Heart right ventricle (tissue), 16 donors: ENCODE measurements at places on chromosomes 2 and 18. TPM values are rescaled to one million over a fixed set of nuclear protein-coding genes. Genes with fewer than 3 reads are reported as not detected.

- no peak for DNase-seq
- no peak overlapping the region for H3K4me3 ChIP-seq
- H3K27me3 ChIP-seq: no peaks in the 10 kb centered on the region
- no peaks in the 10 kb centered on the region for H3K36me3 ChIP-seq
- no peak overlapping the region for H3K27ac ChIP-seq
- no peaks in the 10 kb centered on the region for H3K4me1 ChIP-seq
Measured at GRCh38 chr2:85695691-85696668, 1.8 kb downstream of the GNLY start.

GRCh38 chr2:200618590-200619021 lies 32.8 kb downstream of the AOX1 start:
- H3K27me3 ChIP-seq: peaks cover 8% of the 10 kb centered on the region
- H3K4me1 ChIP-seq: no peaks in the 10 kb centered on the region
- H3K27ac ChIP-seq: no peak overlapping the region
- H3K4me3 ChIP-seq: no peak overlapping the region
- no peak for DNase-seq

GRCh38 chr2:42841344-42841743 lies 49.0 kb upstream of the HAAO start:
- no peak for DNase-seq
- H3K4me3 ChIP-seq: no peak overlapping the region
- H3K4me1 ChIP-seq: peaks cover 31% of the 10 kb centered on the region
- no peaks in the 10 kb centered on the region for H3K27me3 ChIP-seq
- no peaks in the 10 kb centered on the region for H3K36me3 ChIP-seq

DNA sequence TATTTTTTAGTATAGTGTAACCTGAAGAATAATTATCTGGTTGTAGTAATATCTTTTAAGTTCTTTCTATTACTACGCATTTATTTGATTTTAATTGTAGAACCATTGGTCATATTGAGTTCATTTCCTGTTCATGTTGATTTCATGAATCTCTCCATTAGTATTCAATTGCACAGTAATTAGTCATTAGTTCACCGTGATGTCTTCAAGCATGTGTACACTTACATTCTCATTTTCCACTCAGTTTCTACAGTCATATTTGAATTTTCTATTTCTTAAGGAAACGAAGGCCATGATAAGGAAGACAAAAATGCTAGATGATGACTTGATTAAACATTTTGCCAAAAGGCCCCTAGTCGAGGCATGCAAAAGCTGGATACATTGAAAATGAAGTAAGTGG lies 333.7 kb upstream of the FANCL start:
- DNase-seq: no peak
- H3K27me3 ChIP-seq: no peaks in the 10 kb centered on the region
- H3K36me3 ChIP-seq: no peaks in the 10 kb centered on the region
- no peaks in the 10 kb centered on the region for H3K4me1 ChIP-seq
- H3K4me3 ChIP-seq: no peak overlapping the region

GRCh38 chr2:237300739-237301138 lies 113.2 kb downstream of the COL6A3 start:
- no peaks in the 10 kb centered on the region for H3K27me3 ChIP-seq
- no peaks in the 10 kb centered on the region for H3K36me3 ChIP-seq
- peaks cover 30% of the 10 kb centered on the region for H3K4me1 ChIP-seq

GRCh38 chr2:172613615-172614231 lies 57.8 kb downstream of the PDK1 start:
- no peak overlapping the region for H3K4me3 ChIP-seq
- no peaks in the 10 kb centered on the region for H3K27me3 ChIP-seq
- no peak overlapping the region for H3K27ac ChIP-seq
- no peak for DNase-seq
- no peaks in the 10 kb centered on the region for H3K4me1 ChIP-seq

GRCh38 chr2:5548991-5549715 lies 143.0 kb upstream of the SOX11 start:
- H3K4me3 ChIP-seq: no peak overlapping the region
- H3K27me3 ChIP-seq: no peaks in the 10 kb centered on the region
- no peaks in the 10 kb centered on the region for H3K36me3 ChIP-seq
- H3K27ac ChIP-seq: no peak overlapping the region
- DNase-seq: no peak

GRCh38 chr2:153105829-153106578 lies 372.6 kb downstream of the RPRM start:
- no peak overlapping the region for H3K4me3 ChIP-seq
- no peak overlapping the region for H3K27ac ChIP-seq
- H3K36me3 ChIP-seq: no peaks in the 10 kb centered on the region
- H3K27me3 ChIP-seq: no peaks in the 10 kb centered on the region
- no peak for DNase-seq

The FSIP2 gene
- polyA plus RNA-seq: 0.01 TPM

The SLC40A1 gene
- 9.4 TPM for polyA plus RNA-seq

The CDH2 gene
- 50.3 TPM for polyA plus RNA-seq

The DSG3 gene
- not detected for polyA plus RNA-seq

The MC5R gene
- not detected for polyA plus RNA-seq
